HCT116 (cell line): ENCODE measurements at places on chromosomes 5 and 9.

- H3K36me3 ChIP-seq, result no peaks in the 10 kb centered on the region
- no peak overlapping the region for H3K4me3 ChIP-seq
- no peaks in the 10 kb centered on the region for H3K4me1 ChIP-seq
- peaks cover 9% of the 10 kb centered on the region; the same call in 1 of the 2 replicates for H3K27me3 ChIP-seq
Observed at GRCh38 chr5:157157293-157157891, 8.7 kb downstream of the GARIN3 start.

DNA sequence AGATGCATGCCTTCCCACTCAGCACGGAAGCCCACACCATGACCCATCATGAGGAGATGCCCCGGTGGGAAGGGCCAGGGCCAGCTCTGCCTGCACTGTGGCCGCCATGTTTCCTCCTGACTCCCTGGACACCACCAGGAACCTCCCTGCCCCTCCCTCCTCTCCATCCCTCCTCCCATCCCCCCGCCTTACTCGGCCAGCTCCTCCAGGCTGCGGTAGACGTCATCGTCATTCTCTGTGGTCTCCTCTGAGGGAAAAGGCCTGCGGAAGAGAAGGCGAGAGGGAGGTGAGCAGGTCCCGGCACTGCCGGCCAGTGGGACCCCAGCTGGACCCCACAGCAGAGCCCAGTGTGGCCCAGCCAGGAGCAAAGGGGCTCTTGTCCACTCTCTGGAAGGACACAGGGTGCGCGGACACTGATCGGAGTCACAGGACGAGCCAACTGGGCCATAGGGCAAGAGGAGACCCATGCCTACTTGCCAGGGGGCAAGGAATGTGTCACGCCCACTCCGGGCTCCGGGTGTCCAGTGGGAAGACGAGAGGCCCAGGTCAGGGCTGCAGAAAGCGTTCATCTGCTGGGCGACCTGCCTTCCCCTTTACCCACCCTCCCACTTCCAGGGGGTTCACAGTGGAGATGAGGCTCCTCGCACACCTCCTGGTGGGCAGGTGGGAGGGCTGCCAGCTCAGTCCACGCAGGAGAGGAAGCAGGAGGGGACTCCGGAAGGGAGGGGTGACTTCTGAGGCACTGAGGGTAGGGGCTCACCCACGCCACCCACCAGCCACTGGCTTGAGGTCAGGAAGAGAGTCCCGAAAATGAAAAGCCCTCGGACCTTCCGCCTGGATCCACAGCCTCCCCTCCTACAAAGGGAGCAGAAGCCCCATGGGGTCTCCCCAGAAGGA, 96.2 kb upstream of the SARDH start:
- H3K4me1 ChIP-seq, result no peaks in the 10 kb centered on the region
- no peaks in the 10 kb centered on the region for H3K36me3 ChIP-seq
- no peak for DNase-seq

DNA sequence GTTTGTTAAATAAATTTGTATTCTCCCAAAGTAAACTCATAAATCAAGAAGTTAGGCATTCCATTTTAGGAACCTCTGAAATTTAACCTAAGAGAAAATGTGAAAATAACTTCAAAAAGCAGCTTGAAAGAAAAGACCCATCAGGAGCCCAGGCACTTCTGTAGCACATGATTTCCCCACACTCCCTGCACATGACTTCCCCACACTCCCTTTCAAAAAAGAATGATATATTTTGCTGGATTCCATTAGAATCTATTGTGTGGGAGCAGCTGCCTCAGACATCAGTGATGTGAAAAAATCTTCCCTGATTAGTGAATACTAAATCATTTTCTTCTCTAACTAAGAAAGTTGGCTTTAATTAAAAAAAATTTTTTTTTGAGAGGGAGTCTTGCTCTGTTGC, 83.3 kb downstream of the GLDC start:
- H3K36me3 ChIP-seq, result no peaks in the 10 kb centered on the region
- H3K4me3 ChIP-seq, result no peak overlapping the region
- no peak for DNase-seq
- H3K27ac ChIP-seq, result no peak overlapping the region
- H3K4me1 ChIP-seq, result peaks cover 16% of the 10 kb centered on the region
- no peaks in the 10 kb centered on the region for H3K27me3 ChIP-seq

- H3K36me3 ChIP-seq, result no peaks in the 10 kb centered on the region
- no peak for DNase-seq
- H3K4me3 ChIP-seq, result no peak overlapping the region
- no peaks in the 10 kb centered on the region for H3K4me1 ChIP-seq
- H3K27me3 ChIP-seq, result peaks cover 14% of the 10 kb centered on the region; the same call in 1 of the 2 replicates
Observed at GRCh38 chr5:67141644-67142043, 55.0 kb downstream of the CD180 start.

DNA sequence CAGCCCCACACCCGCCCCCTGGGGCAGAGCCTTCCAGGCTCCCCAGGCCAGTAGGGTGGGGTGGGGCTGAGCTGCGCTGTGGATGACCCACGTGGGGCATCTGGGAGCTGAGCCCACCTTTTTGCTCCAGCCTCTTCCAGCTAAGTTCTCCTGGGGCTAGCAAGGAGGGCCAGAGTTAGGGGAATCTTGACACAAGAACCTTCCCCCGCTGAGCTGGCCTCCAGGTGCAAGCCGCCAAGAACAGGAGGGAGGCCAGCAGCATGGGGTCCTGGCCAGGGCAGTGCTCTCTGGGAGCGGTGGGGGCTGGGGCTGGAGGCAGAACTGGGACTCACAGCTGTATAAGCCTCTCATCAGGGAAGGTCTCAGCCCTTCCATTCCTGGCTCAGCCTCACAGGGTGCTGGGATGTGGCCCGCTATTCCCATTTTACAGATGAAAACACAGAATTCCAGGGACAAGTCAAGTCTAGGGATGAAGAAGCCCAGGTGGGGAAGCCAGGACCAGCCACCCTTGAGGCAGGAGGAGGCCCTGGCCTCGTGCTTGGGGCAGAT, 21.5 kb downstream of the SARDH start:
- no peak overlapping the region for H3K4me3 ChIP-seq
- no peaks in the 10 kb centered on the region for H3K27me3 ChIP-seq
- no peak overlapping the region; the same call in 1 of the 2 replicates for H3K27ac ChIP-seq
- no peaks in the 10 kb centered on the region for H3K4me1 ChIP-seq

DNA sequence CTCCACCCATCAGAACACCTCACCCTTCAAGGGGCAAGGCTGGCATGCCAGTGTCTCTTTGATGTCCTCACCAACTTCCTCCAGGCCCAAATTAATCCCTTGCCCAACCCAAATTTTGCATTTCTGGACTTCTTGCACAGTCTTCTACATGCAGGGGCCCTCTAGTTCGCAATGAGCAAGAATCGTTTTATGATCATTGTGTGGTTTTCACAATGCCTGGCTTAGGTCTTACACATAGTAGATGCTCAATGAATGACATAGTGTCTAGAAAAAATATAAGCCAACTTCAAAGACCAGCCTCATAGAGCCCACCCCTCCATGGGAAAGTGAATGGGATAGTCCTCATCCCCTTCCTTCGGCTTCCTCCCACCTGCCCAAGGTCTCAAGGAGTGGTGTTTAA, 9.8 kb upstream of the ESM1 start:
- H3K27ac ChIP-seq, result no peak overlapping the region
- peaks cover 55% of the 10 kb centered on the region for H3K27me3 ChIP-seq
- no peak overlapping the region for H3K4me3 ChIP-seq
- DNase-seq, result no peak

DNA sequence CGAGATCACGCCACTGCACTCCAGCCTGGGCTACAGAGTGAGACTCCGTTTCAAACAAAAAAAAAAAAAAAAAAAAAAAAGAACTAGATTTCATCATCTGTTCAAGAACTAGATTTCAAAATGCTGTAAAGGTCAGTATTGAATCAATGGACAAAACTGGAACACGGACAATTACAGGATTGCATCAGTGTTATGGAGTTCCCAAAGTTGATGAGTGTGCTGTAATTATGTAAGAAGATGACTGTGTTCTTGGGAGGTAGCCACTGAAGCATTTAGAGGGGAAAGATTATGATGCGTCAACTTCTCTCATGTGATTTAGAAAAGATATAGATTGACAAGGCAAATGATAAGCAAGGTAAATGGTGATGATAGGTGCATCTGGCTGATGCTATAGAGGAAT, 6.5 kb downstream of the FAM240B start:
- H3K36me3 ChIP-seq, result no peaks in the 10 kb centered on the region
- DNase-seq, result no peak
- H3K4me1 ChIP-seq, result no peaks in the 10 kb centered on the region
- H3K27ac ChIP-seq, result no peak overlapping the region

GRCh38 chr9:81588148-81588871, 101.0 kb downstream of the TLE1 start:
- H3K27ac ChIP-seq, result no peak overlapping the region
- H3K36me3 ChIP-seq, result no peaks in the 10 kb centered on the region; the same call in 1 of the 2 replicates

GRCh38 chr5:116773926-116774325, 199.3 kb upstream of the SEMA6A start:
- no peak for DNase-seq
- H3K27ac ChIP-seq, result no peak overlapping the region
- no peak overlapping the region for H3K4me3 ChIP-seq
- H3K4me1 ChIP-seq, result no peaks in the 10 kb centered on the region
- no peaks in the 10 kb centered on the region for H3K27me3 ChIP-seq
- no peaks in the 10 kb centered on the region for H3K36me3 ChIP-seq

DNA sequence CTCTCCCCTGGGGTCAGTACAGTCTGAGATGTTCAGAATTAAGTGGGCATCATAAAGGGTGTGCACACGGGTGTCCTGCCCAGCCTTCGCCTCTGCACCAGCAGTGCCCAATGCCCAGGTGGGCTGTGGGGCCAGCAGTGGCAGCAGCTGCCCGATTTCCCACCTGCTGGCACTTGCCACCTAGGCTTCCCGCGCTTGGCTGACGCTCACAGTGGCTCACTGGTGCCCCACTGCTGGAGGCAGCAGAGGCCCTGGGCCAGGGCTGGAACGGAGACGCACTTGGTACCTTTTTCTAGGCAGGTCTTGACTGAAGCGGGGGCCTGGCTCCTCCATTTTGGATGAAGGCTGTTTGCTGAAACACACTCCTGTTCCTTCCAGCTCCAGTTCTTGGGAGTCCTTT, 17.0 kb downstream of the MRNIP start:
- H3K27ac ChIP-seq, result no peak overlapping the region
- H3K27me3 ChIP-seq, result no peaks in the 10 kb centered on the region
- H3K4me3 ChIP-seq, result no peak overlapping the region
- DNase-seq, result no peak
- no peaks in the 10 kb centered on the region for H3K4me1 ChIP-seq
